ENCODE measurements at places on chromosomes 2 and 18. TPM values are rescaled to one million over a fixed set of nuclear protein-coding genes. Genes with fewer than 3 reads are reported as not detected.

Gene MRO
- total RNA-seq: 0.21 TPM

Gene HRH4
- total RNA-seq: 0.21 TPM

GRCh38 chr2:37526323-37526722 is 145.1 kb downstream of the CDC42EP3 start:
- no peak for DNase-seq

- no peak for DNase-seq
These were observed 15.5 kb downstream of the SLC66A2 start for GRCh38 chr18:79935925-79936324.

GRCh38 chr2:64115808-64116598 is 28.2 kb downstream of the PELI1 start:
- no peak for DNase-seq

DNA sequence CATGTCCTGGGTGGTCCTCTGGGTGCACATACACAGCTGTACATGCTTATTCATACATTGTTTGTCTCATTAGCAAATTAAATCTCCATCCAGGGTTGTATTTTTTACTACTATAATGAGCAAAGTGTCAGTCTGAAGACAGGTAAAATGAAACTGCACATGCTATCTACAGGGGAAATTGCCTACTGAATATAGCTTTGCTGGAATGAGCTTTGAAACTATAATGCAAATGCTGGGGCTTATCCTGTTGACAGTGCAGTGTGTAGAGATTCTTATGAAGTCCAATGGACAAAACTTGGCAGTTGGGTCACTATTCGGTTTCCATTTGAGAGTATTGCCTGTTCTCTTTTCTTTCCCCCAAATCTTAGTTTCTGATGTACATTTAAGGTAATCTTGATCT is 292.8 kb upstream of the LRP1B start:
- DNase-seq: no peak

- no peak for DNase-seq
These were observed 222.6 kb upstream of the SALL3 start for GRCh38 chr18:78757014-78757413.

GRCh38 chr2:151551556-151551955 is 141.9 kb downstream of the RIF1 start:
- DNase-seq: no peak

Data from tongue (tissue), 3 donors.